ENCODE measurements at places on chromosomes 11 and 22.
A peak's percentile ranks its signal among the peaks of the same experiment; 100 is the strongest.

DNA sequence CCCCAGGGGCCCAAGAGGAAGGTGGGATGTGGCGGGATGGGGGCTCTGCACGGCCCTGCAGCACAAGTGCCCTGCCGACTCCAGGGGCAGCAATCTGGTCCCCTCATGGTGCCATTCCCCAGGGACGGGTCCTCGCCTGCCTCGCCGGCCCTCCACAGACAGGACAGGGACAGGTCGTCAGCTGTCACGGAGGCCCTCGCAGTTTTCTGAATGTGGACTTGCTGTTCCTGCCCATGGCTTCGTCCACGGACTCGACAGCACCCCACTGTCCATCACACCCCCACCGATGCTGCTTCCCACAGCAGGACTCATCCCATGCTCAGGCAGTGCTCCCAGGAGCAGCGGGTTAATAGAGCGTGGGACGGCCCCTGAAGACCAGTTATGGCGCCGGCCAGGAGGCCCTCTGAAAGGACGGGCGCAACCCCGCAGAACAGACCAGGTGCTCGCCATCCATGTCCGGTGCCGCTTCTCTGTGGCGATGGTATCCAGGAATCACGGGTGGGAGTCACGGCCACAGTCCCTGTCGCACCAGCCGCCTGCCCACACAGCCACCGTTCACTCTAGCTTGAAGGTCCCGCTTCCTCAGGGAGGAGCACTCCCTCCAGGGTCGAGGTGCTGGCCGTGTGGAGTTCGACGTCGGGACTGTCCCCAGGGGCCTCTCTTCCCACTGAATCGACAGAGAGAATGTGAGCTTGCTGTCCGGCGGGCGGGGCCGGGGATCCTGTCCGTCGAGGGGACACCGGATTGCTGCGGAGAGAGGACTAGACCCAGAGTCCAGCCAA is 18.5 kb upstream of the MUC2 start:
- no peak for DNase-seq

DNA sequence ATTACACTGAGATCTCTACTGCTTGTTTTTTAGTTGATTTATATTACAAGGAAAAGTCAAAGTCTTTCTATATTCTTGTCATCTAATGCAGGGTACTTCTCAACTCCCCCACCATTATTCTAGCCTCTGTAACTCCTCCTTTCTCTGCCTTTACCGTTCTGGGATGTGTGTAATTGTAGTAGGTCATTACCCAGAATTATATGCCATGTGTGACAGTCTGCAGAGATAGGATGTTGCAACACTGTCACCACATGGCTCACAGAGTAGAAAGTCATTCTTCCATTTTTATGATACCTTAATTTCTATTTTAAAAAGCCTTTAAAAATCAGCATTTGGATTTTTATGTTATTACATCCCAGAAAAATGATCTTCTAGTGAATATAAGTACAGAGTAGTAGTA is 32.7 kb downstream of the ZNF143 start:
- DNase-seq, result no peak

DNA sequence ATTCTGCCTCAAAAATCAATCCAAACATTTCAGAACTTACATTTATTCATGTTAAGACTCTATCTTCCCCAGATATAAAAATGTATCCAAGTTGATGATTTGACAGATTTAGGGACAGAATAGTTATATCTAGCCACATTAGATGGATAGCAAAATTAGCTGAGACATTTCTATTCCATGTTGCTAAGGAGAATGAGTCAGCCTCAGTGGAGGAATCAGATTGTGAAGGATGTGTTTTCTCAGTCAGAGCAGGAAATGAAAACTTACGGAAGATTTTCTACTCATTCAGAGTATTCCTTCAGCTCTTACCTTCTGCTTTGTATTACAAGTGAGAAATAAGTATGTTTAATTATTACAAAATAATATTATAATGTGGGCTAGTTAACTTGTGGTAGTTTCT is 556.3 kb upstream of the ANO3 start:
- DNase-seq, result no peak

- no peak for DNase-seq
Observed at GRCh38 chr11:62925308-62925707, 4.1 kb upstream of the CHRM1 start.

- DNase-seq, result no peak
Observed at GRCh38 chr11:111001081-111001430, 244.5 kb upstream of the POU2AF2 start.

GRCh38 chr22:44465563-44465962 is 32.5 kb downstream of the RTL6 start:
- no peak for DNase-seq

- no peak for DNase-seq
Observed at GRCh38 chr11:47946682-47947559, 33.4 kb upstream of the PTPRJ start.

GRCh38 chr11:95307286-95307685 is 76.3 kb upstream of the SESN3 start:
- DNase-seq, result no peak

DNA sequence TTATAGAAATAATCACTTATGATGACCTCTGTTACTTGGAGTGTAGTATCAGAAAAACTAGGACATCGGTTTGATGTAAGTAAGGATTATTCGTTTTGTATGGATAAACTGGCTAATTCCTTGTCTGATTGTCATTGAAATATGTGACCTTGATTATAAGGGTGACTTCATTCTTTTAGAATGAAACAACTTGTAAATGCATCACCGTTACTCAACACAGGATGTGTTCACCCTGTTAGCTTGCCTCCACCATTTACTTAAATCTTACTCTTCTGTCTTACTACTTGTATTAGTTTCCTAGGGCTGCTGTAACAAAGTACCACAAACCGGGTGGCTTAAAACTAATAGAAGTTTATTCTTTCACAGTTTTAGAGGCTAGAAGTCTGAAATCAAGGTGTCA is 7.9 kb downstream of the SFI1 start:
- no peak for DNase-seq

DNA sequence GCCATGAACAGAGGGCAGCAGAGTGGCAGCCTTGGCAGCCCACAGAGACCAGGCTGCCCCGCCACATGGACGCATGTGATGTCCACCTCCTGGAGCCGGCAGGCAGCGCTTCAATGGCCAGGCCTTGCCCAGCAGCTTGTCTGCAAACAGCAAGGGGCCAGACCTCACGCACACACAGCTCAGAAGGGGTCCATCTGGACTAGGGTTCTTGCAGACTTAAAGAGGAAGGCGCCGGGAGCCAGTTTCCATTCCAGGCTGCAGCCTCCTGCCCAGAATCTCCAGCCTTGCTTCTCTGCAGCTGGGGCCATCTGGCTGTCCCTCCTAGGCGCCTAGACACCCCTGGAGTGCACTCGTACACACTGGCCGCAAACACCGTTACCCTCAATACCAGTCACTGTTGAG is 91.9 kb upstream of the TMEM45B start:
- DNase-seq, result no peak

GRCh38 chr11:64198511-64198910 is 8.0 kb upstream of the FERMT3 start:
- DNase-seq, result no peak

DNA sequence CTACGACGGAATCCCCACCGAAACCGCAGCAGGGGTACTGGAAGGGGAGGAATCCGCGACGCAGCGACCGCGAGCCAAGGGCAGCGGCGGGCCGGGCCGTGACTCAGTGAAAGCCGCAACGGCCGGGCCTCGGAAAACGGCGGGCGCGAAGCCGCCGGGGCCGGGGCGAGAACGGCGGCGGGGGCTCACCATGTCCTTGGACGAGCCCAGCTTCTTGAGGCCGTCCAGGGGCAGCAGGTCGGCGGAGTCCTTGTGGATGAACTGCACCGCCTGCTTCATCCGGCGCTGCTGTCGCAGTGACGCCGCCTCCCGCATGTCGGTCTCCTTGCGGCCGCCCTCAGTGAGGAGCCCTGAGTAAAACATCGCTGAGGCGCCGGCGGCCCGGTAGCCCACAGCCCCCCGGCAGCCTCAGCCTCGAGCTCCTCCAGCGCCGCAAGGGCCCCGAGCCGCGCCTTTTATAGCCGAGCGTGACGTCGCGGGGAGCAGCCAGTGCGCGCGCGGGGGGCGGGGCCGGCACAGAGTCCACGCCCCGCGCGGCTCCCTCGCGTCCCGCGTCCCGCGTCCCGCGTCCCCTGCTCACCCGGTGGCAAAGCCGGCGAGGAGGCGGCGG is at the start of gene NRIP3:
TSS of gene NRIP3 (minus strand) at position 429 of the 610 bp plus-strand sequence. CDS start at position 363, 66 bp downstream.
- peak; percentile 53 for DNase-seq

DNA sequence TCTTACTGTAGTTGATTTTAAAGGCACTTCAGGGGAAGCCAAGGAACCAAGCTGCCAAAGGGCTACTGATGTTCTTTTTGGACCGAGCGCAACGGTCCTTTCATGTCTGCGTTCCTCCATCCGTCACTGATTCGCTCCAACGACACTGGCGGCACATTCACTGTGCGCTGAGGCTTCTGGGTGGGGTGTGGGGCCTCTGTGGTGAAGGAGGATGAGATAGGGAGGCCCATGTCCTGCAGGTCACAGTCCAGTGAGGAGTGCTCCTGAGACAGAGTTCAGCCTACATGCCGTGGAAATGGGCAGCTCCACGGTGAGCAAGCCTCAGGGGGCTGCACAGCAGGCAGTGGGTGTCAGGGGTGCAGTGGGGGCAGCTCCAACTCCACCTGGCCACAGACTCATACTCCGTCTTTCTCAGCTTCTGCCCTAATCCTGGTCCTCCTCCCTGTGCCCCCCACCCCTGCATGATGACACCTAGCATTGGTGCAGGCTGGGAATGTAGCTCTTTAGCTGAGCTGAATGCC is 87.8 kb upstream of the SHANK2 start:
- DNase-seq, result no peak

GRCh38 chr11:91066456-91067047 is 843.7 kb upstream of the CHORDC1 start:
- no peak for DNase-seq

- DNase-seq, result peak; percentile 37
Observed at GRCh38 chr11:59053387-59053786, 32.7 kb upstream of the GLYATL1B start.

DNA sequence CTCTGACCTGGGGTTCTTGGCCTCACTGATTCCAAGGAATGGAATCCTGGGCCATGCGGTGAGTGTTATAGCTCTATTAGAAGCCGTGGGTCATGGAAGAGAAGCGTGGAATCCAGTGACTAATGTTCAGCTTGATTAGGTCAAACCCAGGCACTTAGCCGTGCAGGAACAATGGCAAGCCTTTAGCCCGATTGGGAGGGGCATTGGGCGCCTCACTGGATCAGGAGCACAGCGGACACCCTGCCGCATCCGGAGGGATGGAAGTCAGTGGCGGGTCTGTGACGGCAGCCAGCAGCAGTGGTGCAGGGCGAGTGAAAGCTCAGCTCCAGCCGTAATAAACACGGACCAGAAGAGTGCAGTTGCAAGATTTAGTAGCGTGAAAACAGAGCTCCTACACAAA is 20.5 kb upstream of the SLC17A6 start:
- no peak for DNase-seq

DNA sequence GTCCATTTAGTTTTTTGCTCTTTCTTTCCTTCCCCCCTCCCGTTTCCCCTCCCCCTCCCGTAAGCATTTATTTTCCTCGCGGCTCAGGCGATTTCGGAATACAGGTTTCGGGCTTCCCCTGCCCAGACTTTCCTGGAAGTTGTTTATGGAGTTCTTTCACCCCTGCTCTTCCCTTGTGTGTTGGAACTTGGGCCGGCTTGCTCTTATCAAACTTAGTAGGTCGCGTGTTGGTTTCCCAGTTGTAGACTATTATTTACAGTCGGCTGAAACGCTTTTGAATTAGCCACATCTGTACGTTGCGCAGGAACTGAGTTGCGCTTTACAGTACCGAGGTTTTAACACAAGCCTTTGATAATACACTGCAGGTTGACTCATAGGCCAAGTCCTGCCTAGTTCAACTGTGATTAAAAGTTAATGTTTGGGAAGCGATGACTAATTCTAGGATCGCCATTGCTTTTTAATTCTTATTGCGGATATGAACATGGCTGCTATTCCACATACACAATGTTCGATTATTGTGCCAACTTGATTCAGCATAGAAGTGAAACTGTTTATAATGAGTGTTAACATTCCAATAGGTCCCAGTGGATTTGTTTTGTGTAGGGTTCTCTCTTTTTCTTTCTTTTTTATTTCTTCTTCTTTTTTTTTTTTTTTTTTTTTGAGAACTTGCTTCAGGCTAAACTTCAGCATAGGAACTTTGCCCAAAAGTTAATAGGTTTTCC is 1.7 kb downstream of the YAP1 start:
- no peak for DNase-seq

- no peak for DNase-seq
Observed at GRCh38 chr11:112051768-112052167, 22.0 kb downstream of the PIH1D2 start.

GRCh38 chr11:78666675-78667160 is 92.1 kb upstream of the NARS2 start:
- DNase-seq, result no peak

DNA sequence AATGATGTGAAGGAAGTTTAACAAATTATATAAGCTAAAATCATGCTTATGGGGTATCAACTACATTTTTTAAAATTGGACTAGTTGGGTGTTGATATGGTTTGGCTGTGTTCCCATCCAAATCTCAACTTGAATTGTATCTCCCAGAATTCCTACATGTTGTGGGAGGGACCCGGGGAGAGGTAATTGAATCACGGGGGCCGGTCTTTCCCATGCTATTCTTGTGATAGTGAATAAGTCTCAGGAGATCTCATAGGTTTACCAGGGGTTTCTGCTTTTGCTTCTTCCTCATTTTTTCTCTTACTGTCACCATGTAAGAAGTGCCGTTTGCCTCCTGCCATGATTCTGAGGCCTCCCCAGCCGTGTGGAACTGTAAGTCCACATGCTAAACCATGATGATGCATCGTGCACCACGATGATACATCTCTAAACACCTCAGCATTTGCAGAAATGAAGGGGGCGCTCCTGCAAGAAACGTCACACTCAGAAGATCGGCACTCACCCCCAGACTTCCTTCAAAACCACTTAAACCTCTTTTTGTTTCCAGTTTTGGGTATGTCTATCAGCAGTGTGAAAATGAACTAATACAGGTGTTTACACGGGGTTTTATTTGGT is 340.0 kb downstream of the SHANK2 start:
- DNase-seq, result no peak

GRCh38 chr11:91209306-91209705 is 986.5 kb upstream of the CHORDC1 start:
- DNase-seq, result no peak

- DNase-seq, result no peak
Observed at GRCh38 chr11:71551711-71552110, 3.5 kb downstream of the KRTAP5-9 start.

GRCh38 chr11:34863048-34863447 is 53.1 kb downstream of the APIP start:
- no peak for DNase-seq

DNA sequence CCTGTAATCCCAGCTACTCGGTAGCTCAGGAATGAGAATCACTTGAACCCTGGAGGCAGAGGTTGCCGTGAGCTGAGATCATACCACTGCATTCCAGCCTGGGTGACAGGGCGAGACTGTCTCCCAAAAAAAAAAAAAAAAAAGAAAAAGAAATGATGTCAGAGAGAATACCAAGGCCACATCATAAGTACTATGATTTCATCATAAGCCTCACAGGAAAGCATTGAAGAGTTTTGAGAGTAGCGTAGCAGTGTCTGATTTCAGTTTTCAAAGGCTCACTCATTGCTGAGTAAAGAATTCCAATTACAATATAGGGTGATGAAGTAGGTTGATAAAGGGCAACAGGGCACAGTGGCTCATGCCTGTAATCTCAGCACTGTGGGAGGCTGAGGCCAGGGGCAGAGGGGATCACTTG is 88.8 kb downstream of the MRTFA start:
- no peak for DNase-seq

GRCh38 chr11:41351825-41352224 is 107.6 kb downstream of the LRRC4C start:
- DNase-seq, result no peak

All from stimulated activated CD8-positive, alpha-beta memory T cell treated with anti-CD3 and anti-CD28 coated beads, Interleukin-12 subunit alpha, Interleukin-12 subunit beta, amount 100 ng/mL, for 4 hours (primary cell).